Stimulated activated CD4-positive, alpha-beta T cell treated with anti-CD3 and anti-CD28 coated beads, Interleukin-15, amount 100 ng/mL, for 1 hour (primary cell): ENCODE measurements at places on chromosomes 4 and X.
A peak's percentile ranks its signal among the peaks of the same experiment; 100 is the strongest.

DNA sequence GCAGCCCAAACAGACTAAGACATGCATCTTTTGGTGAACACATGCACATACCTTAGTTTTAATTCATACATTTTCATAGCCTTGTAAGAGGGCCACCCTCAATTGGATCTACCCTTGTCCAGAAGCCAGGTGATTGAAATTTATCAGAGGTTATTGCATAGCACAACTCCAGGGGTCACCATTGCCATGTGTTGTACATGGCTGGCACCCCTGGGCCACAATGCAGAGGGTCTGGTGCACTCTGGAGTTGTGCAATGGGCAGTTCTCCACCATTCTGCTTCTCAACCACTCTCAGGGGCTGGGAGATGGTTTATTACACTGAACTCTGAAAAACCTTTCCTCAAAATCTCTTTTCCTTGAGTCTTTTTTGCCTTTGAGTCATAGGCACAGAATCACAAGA lies 184.4 kb upstream of the CXorf66 start:
- DNase-seq: no peak

- no peak for DNase-seq
These were observed 241.1 kb upstream of the TLL1 start for GRCh38 chr4:165631912-165632311.

GRCh38 chrX:2917767-2918166 lies 11.4 kb downstream of the ARSD start:
- DNase-seq: no peak

DNA sequence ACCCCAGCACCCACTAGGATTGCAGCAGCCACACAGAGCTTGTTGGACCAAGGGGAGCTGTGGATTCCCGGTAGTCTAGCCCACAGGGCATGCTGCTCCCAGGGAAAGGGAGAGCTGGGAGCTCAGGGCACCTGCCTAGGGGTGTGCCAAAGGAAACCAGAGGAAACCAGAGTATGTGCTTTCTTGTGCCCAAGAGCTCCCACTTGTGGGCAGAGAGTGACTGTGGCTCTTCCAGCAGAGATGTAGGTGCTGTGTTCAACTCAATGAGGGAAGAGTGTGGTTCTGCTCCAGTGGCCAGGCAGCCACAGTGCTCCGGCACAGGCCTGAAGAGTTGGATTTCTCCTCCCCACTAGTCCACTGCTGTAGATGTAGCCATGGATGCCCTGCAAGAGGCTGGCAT lies 1050.0 kb upstream of the INTU start:
- no peak for DNase-seq

DNA sequence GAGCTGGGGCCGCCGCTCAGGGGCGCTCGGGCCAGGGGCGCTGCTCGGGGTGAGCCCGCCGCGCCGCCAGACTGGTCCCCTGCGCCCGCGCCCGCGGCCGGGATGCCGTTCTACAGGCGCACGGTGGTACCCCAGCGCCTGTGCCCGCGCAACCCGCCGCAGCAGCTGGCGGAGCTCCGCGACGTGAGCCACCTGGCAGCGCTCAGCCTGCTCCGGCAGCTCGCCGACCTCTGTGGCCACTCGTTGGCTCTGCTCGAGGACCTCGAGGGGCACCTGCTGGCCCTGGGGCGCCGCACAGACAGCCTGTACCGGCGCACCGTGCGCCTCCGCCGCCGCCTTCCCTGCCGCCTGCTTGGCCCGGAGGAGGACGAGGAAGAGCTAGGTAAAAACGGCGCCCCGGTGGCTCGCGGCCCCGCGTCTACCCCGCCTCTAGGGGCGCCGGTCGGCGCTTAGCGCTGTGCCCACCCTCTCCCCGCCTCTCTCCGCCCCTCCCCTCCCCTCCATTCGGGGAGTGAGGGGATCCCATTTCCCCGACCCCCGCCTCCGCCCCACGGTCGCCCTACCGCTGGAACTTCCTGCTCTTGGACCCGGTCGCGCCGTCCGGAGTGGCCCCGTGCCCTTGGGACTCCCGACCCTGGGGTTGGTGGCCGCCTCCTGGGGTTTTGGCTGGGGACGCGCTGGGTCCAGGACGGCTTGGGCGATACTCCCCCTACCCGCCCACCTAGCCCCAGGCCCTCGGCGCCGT lies 513 bp downstream of the NHSL2 start:
- peak; percentile 29 for DNase-seq

DNA sequence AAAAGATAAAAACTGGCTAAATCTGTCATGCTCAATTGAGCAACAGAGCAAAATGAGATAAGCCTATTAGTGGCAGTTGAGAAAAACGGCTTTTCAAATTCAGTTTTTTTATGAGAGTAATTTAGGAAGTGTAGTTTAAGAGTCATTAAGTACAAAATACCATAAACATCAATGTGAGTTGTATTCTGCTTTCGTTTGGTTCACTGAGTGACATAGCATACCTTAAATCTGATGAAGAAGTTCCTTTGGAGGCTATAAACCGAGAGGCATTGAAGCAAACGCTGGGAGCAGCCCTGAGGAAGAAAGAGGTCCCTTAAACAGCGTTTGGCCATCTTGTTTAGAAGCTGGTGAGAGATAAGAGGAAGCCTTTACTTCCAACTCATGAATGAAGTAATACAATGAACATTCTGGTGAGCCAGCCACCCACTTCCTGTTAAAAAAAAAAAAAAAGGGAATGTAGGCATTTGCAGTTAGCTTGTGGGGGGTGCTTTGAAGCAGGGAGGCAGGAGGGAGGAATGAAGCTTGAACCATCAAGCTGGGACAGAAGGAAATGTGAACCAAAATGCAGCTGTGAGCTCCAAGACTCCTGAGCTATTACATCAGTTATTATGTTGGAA lies 132.3 kb downstream of the ZNF330 start:
- DNase-seq: no peak
